ENCODE measurements at places on chromosomes 1 and 21.

DNA sequence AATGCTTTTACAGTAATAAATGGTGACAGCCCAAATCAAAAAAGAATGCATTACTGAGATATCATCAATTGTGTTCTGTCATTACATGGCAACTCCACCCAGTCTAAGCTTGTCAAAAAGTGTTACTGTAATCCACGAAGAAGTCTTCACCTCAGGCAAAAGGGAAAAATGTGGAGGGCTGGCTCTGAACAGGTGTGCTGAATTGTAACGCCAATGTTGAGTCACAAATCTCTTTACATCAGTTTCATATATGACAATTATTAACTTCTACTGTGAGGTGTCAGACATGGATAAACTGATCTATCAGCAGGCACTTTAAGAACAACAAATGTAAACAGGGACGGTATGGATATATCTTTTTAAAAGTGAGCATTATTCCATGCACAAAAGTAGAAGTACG, 98.5 kb upstream of the DMRTA2 start:
- DNase-seq = no peak

DNA sequence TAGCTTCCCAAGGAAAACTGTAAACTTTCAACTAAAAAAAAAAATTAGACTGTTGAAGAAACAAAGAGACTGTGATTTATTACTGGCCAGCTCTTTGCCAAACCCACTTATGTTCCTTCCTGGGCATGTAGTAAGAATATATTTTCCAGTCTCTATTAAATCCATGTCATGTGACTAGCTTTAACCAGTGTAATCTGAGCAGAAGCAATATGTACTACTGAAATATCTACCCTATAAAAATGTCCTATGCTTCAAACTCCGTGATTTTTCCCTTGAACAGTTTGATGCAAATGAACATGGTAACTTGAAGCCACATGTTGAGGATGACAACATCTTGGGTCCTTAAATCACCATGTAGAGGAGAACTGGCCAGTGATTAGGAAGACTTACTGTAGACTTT, 144.5 kb downstream of the NTMT2 start:
- no peak for DNase-seq

GRCh38 chr1:113895098-113895497, 7.7 kb upstream of the BCL2L15 start:
- no peak for DNase-seq

DNA sequence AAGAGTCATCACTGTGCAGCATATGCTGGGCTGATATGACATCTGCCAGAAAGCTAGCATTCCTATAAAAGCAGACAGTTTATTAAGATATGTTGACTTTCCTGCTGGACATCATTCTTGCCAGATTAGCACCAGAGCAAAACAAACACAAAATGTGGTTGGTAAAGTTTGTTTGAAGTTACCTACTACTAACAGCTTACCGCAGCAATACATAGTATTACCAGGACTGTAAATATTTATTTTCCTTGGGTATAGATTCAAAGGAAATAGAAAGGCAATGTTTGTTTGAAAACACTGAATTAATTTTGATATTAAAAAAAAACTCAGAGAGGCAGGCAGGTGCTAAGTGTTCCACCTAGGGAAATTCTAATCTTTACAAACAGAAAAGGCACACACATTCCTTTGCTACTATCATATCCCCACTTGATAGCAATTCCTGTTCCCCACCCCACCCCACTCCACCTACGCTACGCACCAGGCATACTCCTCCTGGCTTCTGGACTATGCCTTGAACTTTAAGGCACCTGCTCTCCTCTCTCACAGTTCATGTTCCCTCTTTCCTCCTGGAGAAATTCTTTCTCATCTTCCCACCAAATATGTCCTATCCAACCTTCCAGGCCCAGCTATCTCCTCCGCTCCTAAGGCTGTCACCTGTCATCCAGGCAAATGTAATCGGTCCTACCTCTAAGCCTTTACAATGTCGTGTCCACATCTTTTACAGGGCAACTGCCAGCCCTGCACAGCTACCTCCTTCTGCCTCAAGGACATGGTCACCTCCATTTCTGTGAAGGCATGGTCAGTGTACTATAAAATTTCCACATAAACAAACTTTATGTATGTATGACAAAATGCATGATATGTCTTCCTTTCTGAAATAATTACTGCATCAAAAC, 34.7 kb downstream of the PTPN14 start:
- DNase-seq = no peak

DNA sequence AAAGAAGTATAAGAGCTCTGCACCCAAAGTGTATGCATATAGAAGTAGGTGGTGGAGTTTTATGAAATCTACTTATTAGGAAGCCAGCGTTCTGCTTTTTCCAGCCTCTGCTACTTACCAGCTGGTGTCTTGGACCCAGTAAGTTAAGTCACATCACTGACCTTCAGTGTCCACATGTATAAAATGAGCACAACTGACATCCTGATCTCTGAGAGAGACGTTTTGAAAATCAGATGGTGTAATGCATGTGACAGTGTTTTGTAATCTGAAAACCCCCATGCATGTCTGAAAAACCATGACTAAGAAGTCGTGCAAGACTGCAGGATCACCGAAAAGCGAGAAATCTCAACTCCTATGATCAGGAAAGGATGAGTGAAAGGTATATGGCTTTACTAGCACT, 2.0 kb downstream of the CR1 start:
- DNase-seq = no peak
